CD4-positive, alpha-beta T cell treated with Interleukin-15 for 4 hours (primary cell): ENCODE measurements at places on chromosomes 3 and 15.

DNA sequence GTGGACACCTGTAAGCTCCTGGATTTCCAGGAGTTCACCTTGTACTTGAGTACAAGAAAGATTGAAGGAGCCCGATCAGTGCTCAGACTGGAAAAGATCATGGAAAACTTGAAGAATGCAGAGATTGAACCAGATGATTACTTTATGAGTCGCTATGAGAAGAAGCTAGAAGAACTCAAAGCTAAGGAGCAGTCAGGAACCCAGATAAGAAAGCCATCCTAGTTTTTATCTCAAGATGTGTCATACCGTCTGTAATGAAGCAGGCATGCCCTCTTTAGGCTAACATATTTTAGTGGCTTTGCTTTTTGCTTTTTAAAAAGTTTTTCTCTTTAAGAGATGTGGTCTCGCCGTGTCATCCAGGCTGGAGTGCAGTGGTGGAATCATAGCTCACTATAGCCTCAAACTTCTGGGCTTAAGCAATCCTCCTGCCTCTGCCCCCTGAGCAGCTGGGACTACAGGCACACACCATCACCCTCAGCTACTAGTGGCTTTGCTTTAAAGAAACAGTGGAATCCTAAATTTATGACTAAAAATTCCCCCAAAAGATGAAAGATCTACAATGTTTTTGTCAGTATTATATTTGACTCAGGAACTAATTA is 28.1 kb downstream of the EXOG start:
- no peak for DNase-seq

DNA sequence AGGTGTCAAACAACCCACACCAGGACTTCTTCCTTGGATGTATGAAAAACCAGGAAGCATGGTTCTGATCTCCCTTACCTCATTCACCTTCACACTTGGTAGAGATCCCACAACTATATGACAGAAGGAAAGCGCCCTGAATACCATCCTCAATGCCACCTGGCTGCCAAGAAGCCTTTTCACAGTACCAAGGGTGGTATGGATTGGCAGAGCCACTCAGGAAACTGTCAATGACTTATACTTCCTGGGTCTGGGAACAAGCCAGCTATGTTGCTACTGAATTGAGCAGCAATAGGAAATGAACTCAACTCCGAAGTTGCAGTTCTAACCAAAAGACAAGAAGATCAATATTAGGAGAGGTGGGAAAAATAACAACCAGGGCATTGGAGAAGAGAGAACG is 72.5 kb upstream of the PSMD6 start:
- DNase-seq: no peak

DNA sequence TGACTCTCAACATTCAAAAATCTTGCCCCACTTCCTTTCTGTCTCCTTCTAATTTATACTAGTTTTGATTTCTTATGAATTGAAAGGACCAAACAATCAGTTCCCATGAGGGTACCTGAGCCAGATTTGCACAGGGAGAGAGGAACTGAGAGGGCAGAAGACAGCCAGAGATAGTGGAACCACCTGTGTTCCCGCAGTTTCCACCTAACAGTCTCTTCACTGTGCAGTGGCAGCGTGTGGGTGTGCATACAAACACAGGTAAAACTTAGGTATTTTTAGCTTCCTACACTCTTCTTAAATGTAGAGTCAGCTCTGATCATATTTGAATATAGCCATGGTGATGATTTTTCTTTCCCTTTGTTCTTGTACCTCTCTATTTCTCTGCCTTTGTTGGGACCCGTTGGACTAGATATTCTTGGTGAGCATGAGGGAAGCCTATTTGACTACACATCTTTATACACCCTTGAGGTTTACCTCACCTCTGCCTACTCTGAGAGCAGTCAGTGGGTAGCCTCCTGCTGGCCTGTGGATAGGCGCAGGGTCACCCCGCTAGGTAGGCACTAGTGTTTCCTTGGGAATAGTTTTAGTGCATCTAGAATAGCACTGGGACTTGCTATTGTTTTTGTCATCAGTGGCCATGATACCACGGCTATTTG is 58.8 kb downstream of the MAP3K13 start:
- no peak for DNase-seq

DNA sequence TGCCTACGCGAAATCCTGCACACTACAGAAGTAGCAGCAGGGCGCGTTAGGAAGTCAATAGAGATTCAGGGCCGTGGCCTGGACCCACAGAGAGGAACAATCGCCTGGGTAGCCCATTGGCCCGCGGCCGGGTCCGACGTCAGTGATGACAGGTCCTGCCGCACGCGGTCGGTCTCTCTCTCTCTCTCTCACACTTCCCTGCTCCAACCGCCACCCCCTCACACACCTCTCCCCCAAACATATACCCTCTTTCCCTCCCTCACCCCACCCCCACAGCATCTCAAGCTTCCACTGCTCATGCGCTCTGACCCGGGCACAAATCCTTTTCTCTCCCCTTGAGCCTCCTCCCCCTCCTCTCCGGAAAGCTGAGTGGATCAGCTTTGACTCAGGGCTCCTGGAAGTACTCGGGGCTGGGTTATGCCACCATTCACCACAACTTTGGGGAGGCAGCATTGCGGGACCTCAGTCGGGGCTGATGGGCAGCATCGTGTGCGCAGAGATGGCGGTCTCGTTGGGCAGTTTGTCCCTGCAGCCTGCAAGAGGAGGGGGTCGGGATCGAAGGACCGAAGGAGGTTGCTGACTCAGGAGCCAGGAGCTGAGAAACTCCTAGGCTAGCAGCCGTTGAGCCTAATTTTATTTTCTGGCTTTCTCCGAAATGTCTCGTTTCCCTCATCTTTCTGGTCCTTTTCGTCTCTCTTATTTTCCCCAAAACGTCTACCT is 9.0 kb downstream of the ZIC4 start:
- DNase-seq: no peak

- DNase-seq: no peak
These were observed 5.3 kb upstream of the DAPK2 start for GRCh38 chr15:64051407-64052259.

GRCh38 chr3:144593881-144594280 is 622.3 kb downstream of the DIPK2A start:
- DNase-seq: no peak
